A172 (cell line): ENCODE measurements at places on chromosomes 7 and 10. TPM values are rescaled to one million over a fixed set of nuclear protein-coding genes. Genes with fewer than 3 reads are reported as not detected.

DNA sequence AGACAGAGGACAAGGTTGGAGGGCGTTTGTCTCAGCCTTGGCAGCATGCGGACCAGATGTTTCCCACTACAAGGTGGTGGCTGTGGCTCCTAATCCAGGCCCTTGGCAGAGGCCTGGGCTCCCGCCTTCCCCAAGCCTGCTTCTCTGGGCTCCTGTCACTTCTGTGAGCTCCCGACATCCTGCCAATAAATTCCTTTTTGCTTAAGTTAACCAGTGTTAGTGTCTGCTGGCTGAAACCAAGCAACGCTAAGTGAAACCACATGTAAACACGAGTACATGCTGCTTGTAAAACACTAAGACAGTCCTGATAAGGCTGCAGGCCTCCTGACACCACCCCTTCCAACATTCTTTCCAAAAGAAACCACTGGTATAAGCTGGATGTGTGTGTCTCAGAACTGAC, 263.6 kb upstream of the ZMIZ1 start:
- peak; percentile 94 for DNase-seq

- no peak for DNase-seq
These were observed 9.8 kb downstream of the RHBDD2 start for GRCh38 chr7:75888464-75889222.

Gene CLDN15
- total RNA-seq = 3.5 and 4.0 TPM in 2 replicates

Gene PRSS37
- not detected in 2 replicates for total RNA-seq

DNA sequence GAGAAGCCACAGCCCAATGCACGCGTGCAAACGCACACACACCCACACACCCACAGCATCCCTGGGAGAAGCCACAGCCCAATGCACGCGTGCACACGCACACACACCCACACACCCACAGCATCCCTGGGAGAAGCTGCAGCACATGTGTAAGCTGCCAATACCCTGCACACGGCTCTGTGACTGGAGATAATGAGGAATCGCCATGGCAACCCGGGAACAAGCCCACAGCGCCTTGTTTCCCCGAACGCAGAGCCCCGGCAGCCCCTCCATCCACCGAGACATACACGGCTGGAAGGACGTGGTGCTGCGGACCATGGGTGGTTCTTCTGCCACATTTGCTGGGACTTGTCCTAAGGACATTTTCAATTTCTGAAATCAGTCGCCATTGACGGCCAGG, 221.3 kb downstream of the PTPRN2 start:
- DNase-seq = no peak

Gene PGAM2
- total RNA-seq = not detected in 2 replicates

DNA sequence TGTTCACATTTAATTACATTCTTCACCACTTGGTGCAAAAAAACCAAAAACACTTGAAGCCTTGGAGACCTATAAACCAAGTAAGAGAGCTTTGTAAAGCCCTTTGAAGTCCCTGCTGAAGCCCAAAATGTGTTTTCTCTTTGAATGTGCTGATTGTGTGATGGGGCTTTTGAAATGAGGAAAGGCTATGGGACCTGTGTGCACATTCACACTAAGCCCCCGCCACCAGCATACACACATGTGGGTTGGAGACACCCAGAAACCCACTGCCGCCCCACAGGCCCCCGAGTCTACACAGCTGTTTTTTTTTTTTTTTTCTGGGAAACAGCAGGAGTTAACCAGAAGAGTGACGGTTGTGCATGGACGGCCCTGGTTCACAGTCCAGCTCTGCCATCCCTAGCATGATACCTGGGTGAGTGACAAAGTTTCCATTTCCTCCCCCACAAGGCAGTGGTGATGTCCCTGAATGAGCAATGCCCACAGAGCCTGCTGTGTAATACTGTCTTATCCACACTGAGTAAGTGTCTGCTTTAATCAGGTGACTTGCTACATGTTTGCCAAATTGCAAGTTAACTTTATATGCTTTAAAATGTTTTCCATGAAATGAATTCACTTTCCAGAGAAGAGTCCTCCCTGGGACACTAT, 154.6 kb upstream of the GDF10 start:
- DNase-seq = no peak

Gene KIAA1549
- total RNA-seq = 2.2 and 2.4 TPM in 2 replicates

GRCh38 chr7:54596747-54597146, 54.6 kb downstream of the VSTM2A start:
- no peak for DNase-seq

DNA sequence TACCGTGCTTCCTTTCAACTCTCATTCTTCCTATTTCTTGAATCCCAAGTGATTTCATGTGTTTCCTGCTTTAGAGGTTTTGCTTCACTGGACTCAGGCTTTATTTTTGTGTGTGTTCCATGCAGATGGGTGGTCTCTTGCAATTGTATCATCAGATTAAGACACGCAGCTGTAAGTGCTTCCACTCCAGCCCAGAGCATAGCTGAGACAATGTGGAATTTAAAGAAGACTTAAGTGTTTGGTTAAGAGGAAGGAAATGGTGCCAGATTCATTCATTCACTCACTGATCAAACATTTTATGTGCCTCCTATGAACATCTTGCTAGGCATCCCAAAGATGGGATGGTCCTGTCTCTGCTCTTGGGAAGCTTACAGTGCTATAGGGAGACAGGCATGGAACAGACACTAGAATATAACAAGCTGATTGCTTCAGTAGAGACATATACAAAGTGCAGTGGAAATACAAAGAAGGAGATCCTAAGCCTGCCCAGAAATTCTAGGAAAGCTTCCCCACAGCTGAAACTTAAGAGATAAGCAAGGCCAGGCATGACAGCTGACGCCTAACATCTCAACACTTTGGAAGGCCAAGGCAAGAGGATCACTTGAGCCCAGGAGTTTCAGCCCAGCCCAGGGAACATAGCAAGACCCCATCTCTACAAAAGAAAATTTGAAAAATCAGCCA, 46.1 kb upstream of the LRRC17 start:
- DNase-seq = no peak

GRCh38 chr7:105825371-105825770, 51.0 kb downstream of the ATXN7L1 start:
- no peak for DNase-seq

- no peak for DNase-seq
These were observed 8.2 kb upstream of the NDST2 start for GRCh38 chr10:73819513-73820093.

- no peak for DNase-seq
These were observed 17.6 kb downstream of the NRBF2 start for GRCh38 chr10:63150745-63151144.

GRCh38 chr10:52566471-52567246, 205.9 kb downstream of the MBL2 start:
- peak; percentile 74 for DNase-seq
